ENCODE measurements at places on chromosomes 16 and 17.
A peak's percentile ranks its signal among the peaks of the same experiment; 100 is the strongest.

DNA sequence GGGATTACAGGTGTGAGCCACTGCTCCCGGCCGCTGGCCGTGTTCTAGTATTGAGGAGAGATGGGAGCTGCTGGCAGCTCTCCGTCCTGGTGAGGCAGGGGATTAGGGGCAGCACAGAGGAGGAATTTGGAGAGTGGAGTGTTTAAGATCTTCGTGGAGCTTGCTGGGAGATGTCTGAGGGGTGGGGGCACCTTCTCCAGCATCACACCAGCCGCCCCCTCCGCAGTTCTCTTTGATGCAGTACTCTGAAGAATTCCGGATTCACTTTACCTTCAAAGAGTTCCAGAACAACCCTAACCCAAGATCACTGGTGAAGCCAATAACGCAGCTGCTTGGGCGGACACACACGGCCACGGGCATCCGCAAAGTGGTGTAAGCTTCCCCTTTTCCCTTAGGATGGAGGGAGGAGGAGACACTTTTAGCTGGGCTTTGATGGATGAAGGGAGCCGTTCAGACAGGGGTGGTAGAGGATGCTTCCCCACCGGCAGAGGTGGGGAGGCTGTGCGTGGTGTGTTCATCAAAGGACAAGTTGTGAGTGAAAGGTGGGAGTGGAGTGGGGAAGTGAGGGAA, 11.9 kb downstream of the ITGAM start:
- DNase-seq = no peak

DNA sequence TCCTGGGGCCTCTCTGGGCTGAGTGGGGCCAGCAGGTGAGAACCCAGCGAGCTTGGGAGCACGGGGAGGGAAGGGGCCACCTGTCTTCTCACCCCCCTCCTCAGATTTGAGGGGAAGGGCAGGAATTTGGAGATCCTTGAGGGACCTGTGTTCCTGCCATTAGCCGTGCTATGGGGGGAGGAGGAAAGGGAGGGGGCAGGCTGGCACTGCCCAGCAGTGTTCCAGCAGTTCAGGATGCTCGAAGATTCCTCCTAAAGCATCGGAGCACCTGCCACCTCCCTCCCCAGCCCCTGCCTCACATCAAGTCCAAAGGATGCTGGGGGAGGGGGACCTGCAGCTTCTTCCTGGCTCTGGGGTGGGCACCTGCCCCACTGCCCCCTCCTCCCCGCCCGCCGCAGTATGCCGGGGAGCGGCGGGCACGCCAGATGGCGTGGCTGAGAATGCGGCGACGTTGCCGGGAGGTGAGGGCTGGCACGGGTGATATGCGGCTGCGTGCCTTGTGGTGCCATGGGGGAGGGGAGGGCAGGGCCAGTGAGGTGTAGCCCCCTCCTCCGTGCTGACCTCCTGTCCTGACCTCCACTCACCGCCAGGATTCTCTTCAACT, 4.7 kb upstream of the NEUROD2 start:
- DNase-seq = no peak

GRCh38 chr16:2226245-2226793, 2.9 kb downstream of the E4F1 start:
- no peak for DNase-seq

DNA sequence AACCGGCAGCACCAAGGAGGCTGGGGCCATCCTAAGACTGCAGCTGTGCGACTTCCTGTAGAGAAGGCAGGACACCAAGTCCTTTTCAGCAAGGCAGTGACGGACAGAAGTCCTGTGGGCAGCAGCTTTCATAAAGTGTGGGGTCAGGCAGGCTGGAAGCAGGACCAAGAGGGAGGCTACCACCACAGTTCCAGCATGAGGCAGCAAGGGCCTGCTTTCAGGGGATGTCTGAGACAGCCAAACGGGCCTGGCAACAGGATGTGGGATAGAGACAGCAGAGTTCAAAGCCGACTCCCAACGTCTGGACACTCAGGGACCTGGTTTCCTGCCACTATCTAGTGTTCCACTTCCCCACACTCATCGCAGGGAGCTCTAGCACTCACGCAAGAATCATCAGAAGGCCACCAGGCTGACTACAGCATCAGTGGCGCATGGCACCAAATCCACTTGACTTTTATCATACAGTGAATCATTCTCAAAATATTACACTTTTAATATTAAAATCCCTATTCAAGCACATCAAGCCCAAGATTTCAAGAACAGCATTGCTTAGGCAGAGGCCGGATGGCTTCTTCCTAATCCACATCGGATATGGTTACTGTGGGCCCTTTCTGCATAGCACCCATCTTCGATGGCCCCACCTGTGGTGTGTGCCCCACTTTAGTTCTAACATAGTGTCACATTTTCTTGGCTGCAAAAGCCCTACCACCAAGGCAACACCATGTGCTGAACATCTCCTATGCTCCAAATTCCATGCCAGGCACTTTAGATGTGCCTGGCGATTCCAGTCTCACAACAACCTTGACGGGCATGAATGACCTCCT, 5.2 kb downstream of the USP7 start:
- no peak for DNase-seq

DNA sequence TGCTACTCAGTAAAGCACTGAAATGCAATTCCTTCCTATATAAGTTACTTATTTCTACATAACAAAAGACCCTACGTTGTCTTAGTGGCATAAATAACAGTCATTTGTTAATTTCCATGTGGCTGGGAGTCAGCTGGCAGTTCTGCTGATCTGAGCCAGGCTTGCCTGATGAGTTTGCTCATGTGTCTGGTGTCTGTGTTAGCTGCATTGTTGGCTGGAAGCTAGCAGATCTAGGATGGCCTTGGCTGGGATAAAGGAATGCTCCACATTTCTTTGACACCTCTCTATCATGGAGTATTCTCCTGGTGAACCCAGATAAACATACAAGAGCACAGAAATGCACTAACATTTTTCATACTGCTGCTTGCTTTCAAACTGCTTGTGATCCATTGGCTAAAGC, 264.4 kb upstream of the MON1B start:
- no peak for DNase-seq

DNA sequence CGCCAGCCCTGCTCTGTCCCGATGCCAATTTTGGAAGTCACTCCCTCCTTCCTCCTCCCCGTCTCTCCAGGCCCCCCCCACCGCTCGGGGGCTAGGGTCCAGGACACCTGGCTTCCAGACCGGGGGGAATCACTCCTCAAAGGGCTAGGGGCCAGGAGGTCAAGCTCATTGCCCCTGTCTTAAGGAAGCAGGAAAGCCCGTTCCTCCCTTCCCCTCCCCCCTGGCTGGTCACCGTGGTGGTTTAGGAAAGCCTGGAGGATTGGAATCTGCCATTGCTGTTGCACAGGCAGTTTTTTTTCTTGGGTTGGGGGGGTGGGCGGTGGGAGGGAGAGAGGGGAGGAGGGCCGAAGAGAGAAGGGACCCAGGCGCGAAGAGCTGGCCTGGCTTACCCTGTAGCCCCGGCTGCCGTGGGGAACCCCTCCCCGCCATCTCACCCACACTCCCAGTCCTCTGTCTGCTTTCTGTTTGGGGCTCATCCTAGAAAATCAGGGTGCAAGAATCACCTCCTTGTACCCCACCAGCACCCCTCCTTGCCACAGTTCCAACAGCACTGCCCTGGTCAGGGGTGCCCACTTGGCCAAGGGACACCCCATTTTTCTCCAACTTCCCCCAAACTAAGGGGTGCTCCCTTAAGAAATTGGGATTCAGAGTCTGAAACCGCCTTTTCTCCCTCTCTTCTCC, 2.9 kb upstream of the BCL6B start:
- peak; percentile 79 for DNase-seq

GRCh38 chr17:51427856-51428255, 167.5 kb downstream of the UTP18 start:
- DNase-seq = no peak

- no peak for DNase-seq
Measured at GRCh38 chr16:65740711-65741110, 618.8 kb upstream of the CDH11 start.

DNA sequence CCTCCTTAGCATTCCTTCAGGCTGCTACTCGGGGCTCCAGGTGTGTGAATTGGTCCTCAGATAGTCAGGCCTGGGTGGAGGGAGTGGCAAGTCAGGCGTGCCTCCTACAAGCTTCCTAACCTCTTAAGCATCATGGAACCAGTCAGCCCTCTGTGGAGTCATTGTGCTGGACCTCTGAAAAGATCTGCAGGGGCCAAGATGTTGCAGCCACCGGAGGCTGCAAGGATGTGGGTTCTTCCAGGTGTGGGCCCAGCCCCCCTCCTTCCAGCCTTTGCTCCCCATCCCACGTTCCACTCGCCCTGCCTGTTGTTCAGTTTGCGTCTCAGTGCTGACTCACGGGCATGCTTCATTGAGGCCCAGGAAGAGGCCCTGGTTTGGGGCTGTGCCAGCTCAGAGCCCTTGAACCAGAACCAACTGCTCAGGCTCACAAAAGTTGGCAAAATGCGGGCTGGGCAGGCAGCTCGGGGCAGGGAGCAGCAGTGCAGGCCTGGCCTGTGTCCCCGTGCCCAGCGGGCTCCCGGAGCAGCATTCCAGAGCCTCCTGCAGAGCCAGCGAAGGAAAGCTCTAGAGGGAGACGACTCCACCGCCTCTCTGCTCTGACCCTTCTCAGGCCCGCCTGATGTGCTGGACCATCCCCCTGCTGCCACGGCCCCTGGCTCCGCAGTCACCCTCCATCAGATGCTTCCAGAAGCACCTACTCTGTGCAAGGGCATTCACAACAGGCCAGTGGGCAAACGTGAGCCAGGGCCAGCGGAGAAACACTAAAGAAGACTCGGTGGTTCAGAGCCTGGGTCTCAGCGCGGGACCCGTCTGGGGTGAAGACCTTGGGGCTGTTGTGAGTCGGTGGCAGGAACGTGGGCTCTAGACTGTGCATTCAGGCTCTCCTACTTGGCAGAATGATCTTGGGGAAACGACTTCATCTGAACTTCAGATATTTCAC, 7.5 kb downstream of the LDHD start:
- DNase-seq = no peak

GRCh38 chr16:50265716-50266336, 525 bp upstream of the ADCY7 start:
- DNase-seq = no peak

DNA sequence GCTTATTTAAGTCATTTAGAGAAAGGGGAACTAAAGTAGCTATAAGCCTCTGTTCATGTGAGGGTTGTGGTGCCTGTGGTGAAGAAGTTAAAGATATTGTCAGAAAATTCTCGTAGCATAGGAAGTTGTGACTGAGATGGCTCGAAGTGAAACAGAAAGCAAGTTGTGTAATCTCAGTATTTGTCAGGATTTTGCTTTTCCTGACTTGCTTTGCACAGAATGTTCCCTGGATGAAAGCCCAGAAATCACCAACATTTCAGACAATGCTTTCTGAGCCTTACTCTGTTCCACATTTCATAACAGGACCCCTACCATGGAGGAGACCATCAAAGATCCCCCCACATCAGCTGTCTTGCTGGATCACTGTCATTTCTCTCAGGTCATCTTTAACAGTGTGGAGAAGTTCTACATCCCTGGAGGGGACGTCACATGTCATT, 10.6 kb downstream of the CALCOCO2 start:
- no peak for DNase-seq

DNA sequence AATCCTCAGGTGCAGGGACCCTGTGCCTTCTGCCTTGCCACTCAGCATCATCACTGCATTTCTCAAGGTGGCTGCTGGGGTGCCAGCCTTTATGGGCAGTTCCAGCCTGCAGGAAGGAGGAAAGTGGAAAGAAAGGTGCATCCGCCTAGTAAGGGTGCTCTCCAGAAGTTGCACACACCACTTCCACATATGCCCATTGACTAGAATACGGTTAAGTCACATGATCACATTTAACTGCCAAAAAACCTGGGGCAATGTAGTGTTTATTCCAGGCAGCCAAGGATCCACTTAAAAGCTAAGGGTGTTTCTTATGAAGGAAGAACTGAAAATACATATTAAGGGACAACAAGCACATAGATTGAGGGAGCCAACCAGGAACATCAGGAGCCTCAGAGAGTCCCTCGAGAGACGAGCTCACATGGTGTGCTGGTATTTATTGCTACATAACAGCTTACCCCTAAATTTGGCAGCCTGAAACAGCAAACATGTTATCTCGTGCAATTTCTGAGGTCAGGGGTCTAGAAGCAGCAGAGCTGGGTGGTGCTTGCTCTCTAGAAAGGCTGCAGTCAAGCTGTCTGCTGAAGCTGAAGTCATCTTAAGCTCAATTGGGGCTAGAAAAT, 52.0 kb upstream of the MMP2 start:
- no peak for DNase-seq

DNA sequence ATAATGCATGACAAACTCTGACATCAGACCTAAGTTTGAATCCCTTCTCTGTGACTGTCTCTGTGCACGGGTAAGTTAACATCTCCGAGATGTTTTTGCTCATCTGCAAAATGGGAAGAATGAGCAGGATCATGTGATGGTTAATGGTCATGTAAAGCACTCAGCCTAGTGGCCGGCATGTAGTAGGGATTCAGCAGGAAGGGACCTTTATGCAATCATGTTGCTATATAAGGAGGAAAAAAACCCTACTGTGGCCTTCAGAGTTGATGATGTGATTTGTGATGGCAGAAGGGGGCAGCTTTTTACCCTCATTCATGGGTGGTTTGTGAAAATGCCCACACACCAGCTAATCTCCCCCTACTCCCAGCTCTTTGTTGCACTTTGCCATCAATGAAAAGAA, 24.1 kb downstream of the CLEC16A start:
- DNase-seq = no peak

- DNase-seq = peak; percentile 84
Measured at GRCh38 chr16:3819746-3820724, 60.5 kb downstream of the CREBBP start.

DNA sequence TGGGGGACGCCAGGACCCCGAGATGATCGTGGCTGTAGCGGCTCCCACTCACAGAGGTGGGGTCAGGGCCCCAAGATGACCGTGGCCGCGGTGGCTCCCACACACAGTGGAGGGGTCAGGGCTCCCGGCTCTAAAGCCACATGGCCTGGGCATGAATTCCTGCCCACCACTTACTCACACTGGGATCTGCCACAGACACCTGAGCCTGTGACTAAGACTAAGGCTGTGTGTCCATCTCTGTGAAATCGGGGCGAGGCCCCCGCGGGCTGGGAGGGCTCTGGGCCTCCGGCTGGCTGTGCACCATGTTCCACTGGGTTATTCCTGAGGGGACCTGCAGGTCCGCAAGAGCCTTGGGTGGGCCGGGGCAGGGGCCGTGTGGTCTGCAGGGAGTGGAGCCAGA, 18.5 kb downstream of the ZFPM1 start:
- DNase-seq = no peak

DNA sequence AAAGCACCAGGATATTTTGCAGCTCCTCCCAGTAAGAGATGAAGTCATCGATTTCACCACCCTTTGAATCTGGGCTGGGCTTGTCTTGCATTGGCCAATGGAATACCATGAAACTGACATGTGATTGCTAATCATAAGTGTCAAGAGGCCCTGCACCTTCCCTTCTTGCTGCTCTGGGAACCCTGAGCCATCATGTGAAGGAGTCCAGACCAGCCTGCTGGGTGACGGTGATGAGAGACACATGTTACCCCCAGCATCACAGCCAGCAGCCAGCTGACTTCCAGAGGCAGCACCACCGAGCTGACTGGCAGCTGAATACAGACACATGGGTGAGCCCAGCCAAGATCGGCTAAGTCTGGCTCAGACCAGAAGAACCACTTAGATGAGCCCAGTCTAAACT, 43.6 kb upstream of the CACNG4 start:
- DNase-seq = no peak
